HepG2 (cell line): ENCODE measurements at places on chromosomes 2 and 18.
A peak's percentile ranks its signal among the peaks of the same experiment; 100 is the strongest.

- no peak for DNase-seq
Measured at GRCh38 chr2:20650393-20650876, 463 bp downstream of the HS1BP3 start.

DNA sequence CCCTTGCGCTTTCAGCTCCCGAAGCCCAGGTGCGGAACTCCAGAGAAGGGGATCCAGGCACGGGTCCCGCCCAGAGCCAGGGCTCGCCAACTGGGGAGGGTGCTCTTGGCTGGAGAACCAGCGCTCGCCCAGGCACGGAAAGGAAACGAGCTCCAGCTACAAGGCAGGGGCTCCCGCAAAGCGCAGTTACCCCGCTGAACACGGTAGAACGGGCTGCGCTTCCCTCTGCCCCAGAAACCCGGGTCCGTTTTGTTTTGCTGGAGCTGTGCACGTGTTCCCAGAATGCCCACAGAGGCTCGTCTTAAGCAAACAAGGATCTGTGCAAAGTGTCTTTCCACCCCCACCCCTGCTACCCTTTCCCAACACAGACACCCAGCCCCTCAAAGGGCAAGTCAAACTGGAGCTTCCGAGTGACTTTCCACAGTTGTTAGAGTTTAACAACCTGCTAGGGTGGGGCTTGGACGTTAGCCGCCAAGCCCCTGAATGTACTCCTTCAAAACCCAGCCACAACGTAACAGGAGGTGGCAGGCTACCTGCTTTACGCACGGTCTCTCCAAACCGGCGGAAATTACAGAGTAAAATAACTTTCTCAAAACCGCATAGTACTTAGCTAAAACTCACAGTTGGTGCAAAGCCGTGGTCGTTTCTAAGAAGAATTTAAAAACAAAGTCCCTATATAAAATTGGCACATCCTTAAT lies 775 bp downstream of the RNF125 start:
- DNase-seq, result peak; percentile 39

- DNase-seq, result peak; percentile 69
Measured at GRCh38 chr18:23386317-23386716, 66.8 kb upstream of the RIOK3 start.

GRCh38 chr2:56127010-56127409 lies 56.8 kb upstream of the CCDC85A start:
- DNase-seq, result no peak

DNA sequence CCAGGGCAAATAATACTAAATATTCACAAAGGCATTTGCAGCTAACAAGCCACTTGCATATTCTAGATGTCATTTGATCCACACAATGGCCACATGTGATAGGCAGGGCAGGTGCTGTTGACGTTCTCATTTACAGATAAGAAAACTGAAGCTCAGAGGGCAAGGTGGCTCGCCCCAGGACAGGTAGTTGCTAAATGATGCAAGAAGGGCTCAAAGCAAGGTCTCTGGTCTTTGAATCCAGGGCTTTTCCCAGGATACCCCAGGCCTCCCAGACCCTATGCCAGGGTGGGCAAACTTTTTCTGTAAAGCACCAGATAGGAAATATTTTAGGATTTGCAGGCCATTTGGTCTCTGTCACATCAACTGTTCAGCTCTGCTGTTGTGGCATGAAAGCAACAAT lies 35.1 kb downstream of the LOXHD1 start:
- no peak for DNase-seq
